ENCODE measurements at places on chromosomes 5 and 9.

- no peak for DNase-seq
Measured at GRCh38 chr5:58318468-58318867, 141.4 kb downstream of the PLK2 start.

DNA sequence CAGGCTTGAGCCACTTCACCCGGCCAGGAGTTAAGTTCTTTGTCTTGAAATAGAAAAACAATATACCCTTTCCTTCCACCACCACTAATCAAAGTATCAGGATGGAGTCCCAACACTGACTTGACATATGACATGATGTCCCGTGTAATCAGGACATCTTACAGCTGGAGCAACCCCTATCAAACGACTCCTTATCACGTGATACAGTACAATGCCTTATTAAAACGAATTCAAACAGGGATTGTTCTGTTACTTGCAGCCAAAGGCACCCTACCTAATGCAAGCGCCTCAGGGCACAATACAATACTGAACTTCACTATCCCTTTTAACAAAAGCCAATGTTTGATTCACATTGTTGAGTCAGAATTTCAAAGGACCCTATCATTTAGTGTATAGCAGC, 261.3 kb downstream of the SLIT3 start:
- DNase-seq = no peak

DNA sequence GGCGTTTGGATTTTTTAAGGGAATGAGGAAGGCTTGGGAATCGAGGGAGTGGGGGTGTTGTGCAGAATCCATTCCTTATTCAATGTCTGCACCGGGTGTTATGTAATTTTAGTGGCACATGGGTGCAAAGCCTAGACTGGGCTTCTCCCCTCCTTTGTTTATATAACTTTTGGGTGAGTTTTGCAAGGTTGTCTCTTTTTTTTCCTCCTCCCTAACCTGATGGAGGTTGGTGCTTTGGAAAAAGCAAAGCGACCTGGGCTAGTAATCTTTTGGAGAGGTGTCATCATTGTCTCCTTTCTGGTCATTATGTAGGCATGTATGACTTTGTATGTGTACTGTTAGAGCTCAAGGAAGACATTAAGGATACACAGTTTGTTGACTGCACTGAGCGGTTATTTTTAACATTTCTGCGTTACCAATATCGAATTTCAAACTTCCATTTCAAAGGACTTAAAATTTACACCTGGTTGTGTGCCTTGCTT, 3.1 kb downstream of the SMARCA2 start:
- DNase-seq = no peak

GRCh38 chr5:133292300-133292699, 240.5 kb downstream of the HSPA4 start:
- no peak for DNase-seq

- DNase-seq = no peak
Measured at GRCh38 chr9:4393806-4394523, 94.1 kb upstream of the GLIS3 start.

DNA sequence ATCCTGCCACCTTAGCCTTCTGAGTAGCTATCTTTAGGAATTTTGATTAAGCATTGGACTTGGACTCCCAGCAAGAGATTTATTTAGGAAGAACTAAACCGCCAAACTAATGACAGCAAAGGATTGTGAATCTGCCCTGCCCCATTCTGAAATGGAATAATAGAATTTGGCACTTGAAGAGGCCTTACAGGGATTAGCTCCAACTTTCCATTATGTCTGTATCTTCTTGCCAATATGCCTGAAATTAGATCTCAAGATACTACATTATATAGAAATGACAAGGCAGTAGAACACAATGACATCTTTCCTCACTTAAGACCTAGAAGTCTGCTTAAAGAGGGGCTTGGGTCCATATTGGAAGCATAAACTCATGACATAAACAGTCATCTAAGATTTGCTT, 77.0 kb upstream of the DPYSL3 start:
- DNase-seq = no peak

DNA sequence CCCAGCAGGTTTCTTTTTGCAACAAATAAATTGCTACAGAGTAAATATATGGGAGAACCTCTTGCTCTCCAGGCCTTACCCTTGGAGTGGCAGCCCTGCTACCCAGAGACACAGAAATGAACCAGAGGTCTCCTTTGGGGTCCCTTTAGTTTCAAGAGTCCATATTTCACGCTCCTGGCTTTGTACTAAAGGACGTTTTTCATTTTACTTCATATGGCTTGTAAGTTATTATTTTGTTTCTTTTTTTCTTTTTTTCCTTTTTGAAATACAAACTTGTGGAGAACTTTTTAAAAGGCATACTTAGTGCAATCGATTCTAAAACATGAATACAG, 3.3 kb upstream of the ADCY2 start:
- no peak for DNase-seq

- peak; percentile 74 for DNase-seq
Measured at GRCh38 chr9:125632321-125633115, 74.5 kb downstream of the MAPKAP1 start.

DNA sequence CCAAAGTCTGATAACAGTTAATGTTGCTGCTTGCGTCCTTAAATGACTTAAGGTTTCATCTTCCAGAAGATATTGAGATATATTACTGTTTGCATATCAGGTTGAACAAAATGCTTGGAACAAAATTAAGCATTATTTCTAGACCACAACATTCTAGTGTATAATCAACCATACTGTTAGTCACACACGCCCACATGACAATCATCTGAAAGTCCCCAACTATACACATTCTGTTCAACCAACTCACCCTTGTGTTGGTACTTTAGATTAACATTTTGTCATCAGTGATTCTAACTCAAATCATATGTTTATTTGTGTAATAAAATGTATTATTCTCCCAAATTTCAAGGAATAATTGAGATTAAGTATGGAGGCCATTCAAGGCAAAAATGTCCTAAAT, 47.3 kb downstream of the LURAP1L start:
- no peak for DNase-seq

GRCh38 chr5:126438868-126439267, 15.7 kb downstream of the GRAMD2B start:
- no peak for DNase-seq

DNA sequence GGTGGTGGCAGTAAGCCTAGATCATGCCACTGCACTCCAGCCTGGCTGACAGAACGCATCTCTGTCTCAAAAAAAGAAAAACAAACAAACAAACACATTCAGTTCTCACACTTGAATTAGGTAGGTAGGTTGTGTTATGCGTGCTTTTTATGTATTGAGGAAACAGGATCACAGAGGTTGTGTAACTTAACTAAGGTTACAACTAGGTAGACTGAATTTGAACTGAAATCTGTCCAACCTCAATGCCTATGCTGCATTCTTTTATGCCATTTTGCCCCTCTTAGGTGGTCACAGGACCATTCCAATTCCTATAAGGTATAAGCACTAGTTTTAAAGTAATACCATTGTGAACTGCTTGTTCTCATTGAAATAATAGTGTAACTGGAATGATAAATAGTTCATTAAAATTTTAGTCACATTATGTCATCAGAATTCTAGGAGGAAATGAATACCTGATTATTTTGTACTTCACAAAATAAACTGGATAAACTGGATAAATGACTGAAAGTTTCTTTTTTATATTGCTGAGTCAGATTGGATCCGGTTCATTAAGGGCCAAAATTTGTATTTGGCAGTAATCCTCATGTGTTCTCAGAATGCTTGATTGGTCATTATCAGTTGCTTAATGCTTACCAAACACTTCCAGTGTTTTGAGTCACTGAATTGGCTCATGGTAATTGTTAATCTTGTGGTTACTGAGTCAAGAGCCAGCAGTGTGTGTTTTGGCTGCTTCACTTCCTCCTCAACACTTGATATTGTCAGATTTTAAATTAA, 7.1 kb downstream of the UBAP1 start:
- peak; percentile 93 for DNase-seq

DNA sequence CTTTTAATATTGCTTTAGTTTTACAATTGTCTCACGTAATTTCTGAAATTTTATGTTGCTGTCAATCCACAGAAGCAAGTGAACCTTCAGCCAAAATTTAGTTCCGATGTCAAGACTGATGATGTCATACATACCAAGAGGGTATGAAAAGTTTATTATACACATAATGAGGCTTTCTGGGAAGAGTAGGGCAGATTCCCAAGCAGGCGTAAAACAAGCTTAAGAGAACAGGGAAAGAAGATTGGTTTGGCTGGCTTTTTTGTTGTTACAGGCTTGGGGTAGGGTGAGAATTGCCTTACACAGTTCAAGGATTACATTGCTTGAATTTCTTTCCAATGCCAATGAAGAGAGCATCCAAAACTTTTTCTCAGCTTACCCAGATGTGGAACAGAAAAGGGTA, 1962.9 kb upstream of the CDH6 start:
- DNase-seq = no peak

- no peak for DNase-seq
Measured at GRCh38 chr9:97415146-97415545, 3.2 kb downstream of the TDRD7 start.

- no peak for DNase-seq
Measured at GRCh38 chr5:54678737-54679136, 161.2 kb downstream of the SNX18 start.

GRCh38 chr5:175893466-175893865, 22.1 kb downstream of the CPLX2 start:
- no peak for DNase-seq

DNA sequence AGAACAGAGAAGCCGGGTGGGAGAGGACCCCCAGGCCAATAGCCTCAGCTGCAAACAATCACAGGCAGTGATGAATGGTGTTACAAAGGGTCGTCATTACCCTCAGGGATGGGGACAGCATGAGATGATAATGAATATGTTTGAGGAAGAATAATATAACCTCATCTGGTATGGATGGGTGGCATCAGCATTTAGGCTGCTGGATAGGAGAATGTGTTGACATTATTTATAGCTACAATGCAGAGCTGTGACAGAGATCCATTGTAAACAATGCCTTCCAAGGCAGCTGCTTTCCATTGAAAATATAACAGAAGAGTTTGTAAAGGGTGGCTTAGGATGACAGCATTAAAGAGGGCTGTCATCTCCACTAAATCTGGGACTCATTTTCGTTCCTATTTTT, 365.5 kb downstream of the KCNN2 start:
- DNase-seq = no peak

- no peak for DNase-seq
Measured at GRCh38 chr9:31873722-31874121, 510.7 kb upstream of the ACO1 start.

- no peak for DNase-seq
Measured at GRCh38 chr9:135665795-135666189, 2.7 kb downstream of the LCN9 start.

DNA sequence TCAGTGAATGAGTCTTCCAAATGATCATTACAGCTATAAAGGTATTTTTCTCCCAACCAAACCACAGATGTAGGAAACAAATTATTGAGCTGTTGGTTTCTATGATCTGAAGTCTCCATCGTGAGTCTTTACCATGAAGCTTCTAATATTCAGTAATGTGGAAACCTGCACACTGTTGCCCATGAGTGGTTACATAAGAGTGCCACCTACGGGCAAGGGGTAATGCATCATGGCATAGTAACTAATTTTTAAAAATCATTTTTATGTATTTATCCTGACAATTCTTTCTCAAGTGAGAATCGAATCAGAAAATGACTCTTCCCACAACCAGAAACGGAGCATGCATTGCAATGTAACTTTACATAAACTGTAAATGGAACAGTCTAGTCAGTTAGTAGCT, 282.5 kb upstream of the SMARCA2 start:
- no peak for DNase-seq
